ENCODE measurements at places on chromosomes 5 and 9. TPM values are rescaled to one million over a fixed set of nuclear protein-coding genes. Genes with fewer than 3 reads are reported as not detected.

DNA sequence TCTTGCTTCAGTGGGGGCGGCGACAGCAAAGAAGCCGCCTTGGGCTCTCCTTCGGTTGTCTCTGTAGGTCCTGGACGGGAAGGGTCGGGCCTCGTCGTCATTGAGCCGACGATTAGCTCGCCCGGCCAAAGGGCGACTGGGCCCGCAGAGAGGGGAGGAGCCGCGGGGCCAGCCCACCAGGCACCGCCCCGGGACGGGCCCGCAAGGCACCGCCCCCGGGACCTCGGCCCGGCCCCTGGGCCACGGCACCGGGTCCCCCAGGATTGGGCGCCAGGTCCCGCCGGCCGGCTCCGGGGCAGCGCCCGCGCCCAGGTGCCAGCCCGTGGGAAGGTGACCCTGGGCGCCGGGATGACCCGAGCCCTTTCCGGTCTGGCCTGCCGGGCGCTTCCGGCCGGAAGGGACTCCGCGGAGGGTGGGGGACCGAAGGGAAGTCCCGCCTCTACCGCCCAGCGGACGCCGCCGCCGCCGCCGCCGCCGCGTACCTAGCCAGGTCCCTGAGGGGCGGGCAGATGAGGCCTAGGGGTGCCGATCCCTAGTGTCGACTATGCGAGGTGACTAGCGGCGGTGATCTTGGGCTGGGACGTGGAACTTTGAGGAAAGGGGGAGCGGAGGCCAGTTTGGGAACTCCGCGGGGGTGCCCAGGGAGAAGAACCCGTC, at the start of the genes GBA2 and RGP1:
Gene GBA2, minus strand, starts transcription at position 371 of the 657 bp plus-strand sequence. CDS start 524 bp downstream, outside the sequence.
Gene RGP1, plus strand, starts transcription at position 430 of the 657 bp plus-strand sequence. CDS start 469 bp downstream, outside the sequence.
- no peak for DNase-seq

- DNase-seq = no peak
Measured at GRCh38 chr9:138117101-138117750, 239.6 kb downstream of the CACNA1B start.

DNA sequence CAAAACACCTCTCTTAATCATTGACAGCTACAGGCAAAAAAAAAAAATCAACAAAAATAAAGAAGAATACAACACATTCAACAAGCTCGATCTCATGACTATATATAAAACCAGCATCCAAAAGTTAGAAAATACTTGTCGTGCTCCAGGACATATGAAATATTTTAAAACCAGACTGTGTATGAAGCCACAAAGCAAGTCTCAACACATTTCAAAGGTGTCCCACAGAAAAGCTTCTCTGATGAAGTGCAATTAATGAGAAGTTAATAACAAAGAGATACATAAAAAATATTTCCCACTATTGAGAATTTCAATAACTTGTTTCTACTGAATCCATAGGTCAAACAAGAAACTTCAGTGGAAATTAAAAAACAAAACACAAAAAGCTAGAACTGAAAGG, 178.7 kb downstream of the PLK2 start:
- no peak for DNase-seq

- DNase-seq = no peak
Measured at GRCh38 chr9:114532561-114533237, 27.4 kb upstream of the WHRN start.

Gene COL23A1
- 13.4 TPM for polyA plus RNA-seq

Gene IL13
- polyA plus RNA-seq = not detected

DNA sequence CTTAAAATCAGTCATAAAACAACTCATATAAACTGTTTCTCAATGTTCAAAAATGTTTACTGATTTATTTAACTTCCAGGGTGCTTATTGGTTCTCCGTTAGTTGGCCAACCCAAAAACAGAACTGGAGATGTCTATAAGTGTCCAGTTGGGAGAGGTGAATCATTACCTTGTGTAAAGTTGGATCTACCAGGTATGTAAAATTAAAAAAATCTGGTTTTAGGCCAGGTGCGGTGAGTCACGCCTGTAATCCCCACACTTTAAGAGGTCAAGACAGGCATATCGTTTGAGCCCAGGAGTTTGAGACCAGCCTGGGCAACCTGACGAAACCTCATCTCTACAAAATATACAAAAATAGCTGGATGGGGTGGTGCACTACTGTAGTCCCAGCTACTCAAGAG, 73.7 kb downstream of the ITGA1 start:
- no peak for DNase-seq

Gene CYLC2
- not detected for polyA plus RNA-seq
